ENCODE measurements at places on chromosomes 6 and 20.

GRCh38 chr6:111959766-111960165 is 86.5 kb upstream of the FYN start:
- DNase-seq: no peak

- peak; percentile 0 for DNase-seq
Observed at GRCh38 chr20:12012241-12013222, 94.8 kb downstream of the BTBD3 start.

GRCh38 chr20:53247468-53248103 is 275.4 kb downstream of the TSHZ2 start:
- no peak for DNase-seq

GRCh38 chr6:15791448-15792181 is 128.8 kb upstream of the DTNBP1 start:
- DNase-seq: no peak

DNA sequence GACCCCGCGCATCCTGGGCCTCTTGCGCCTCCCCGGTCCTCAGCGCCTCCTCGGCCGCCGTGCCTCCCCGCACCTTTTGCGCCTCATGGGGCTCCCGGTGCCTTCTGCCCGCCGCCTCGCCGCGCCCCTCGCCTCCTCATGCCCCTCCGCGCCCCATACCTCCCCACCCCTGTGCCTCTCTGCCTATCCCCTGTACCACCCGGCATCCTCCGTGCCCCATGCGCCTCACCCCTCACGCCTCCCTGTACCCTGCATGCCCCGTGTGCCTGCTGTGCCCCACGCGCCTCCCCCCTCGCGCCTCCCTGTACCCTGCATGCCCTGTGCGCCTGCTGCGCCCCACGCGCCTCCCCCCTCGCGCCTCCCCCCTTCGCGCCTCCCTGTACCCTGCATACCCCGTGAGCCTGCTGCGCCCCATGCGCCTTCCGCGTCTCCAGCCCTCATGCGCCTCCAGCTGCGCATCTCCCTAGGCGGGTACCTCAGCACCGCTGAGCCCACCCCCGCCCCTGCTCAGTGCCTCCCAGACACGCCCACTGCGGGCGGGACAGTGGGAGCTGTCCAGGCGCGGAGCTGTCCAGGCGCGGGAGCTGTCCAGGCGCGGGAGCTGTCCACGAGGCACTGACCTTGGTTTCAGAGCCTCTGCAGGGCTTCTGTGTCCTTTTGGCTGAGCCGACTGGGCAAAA is 37.1 kb downstream of the IGF2R start:
- no peak for DNase-seq

DNA sequence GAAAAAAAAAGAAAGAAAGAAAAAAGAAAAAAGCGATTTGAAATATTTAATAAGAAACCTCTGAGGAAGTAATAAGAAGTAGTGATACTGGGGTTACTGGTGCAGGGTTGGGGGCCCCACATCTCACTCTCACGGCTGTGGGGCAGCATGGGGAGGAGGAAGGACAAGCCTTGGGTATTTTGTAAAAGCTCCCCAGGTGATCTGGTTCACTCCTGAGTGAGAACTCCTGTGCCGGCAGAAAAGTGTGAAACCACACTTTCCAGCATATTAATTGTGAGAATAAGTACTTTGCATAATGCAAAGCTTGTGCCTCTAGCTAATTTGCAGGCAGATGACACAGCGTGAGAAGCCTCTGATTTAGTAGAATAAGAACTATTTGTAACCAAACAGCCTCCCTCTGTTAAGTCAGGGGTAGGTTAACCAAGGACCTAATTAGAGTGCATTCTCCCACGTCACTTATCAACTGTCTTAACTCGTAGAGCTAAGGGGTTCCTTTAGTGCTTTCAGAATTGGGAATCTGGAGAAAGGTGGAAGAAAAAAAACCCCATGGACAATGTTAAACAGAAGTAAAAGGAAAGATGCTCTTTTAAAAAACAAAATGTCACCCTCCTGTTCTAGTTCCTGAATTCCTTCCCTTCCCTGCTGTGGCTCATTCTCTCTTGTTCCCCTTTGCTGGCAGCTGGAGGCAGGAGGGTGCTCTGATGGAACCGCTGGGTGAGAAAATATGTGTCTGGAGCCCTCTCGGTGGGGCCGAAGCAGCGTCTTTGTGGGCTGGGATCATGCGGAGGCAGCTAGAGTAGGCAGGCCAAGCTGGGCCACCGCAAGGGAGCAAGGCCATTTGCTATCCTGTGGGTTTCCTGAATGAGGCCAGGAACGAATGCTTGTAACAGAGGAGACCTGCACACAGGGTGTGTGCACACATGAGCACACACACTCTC is 108.7 kb downstream of the FYN start:
- DNase-seq: peak; percentile 62

GRCh38 chr6:28335564-28336283 is at the start of gene ZSCAN31:
ZSCAN31 (minus strand) TSS chr6:28336148; CDS start chr6:28329683, 6,465 bp downstream.
- DNase-seq: peak; percentile 52

DNA sequence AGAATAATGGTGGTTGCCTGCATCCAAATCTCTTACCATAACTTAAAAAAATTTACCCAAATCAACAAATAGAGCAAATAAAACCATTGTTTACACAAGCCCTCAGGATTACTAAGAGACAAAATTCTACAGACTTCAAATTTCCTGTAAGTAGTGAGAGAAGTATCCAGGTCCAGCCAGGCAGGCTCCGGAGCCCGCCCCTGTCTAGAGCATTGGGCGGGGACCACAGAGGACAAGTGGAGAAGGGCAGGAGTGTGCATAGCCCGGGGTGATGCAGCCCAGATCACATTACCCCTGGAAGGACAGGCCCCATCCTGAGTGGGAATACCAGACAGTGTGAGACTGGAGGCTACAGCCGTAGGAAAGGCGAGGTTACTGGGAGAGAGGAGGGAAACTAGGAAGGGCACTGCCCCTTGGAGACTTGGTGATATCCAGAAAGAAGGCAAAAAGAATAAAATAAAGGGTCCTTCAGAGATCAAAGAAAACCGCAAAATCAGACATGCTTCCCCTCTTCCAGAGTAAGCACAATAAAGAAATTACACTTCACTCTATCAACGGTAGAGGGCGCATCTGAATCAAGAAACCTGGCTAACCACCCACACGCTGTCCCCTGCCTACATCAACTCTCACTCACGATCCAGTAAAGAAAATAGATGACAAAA is 26.6 kb downstream of the RIN2 start:
- DNase-seq: peak; percentile 21

DNA sequence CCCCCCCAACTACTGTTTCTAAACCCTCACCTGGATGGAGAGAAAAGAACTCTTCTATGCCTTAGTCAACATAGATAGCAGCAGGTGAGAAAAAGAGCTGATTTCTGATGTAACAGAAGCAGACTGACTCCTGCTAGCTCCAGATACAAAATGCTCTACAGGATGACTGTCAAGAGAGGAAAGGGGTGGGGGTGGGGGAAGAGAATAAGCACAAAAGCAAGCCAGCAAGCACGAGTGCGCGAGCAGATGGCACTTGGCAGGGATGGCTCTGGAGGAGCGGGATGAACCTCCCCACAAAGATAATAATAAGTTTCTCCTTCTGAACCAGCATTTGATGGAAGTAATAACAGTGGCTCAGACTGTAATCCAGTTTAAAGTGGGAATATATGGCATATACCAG is 45.6 kb upstream of the SPDEF start:
- DNase-seq: no peak

- no peak for DNase-seq
Observed at GRCh38 chr6:147285087-147285855, 81.1 kb downstream of the STXBP5 start.

DNA sequence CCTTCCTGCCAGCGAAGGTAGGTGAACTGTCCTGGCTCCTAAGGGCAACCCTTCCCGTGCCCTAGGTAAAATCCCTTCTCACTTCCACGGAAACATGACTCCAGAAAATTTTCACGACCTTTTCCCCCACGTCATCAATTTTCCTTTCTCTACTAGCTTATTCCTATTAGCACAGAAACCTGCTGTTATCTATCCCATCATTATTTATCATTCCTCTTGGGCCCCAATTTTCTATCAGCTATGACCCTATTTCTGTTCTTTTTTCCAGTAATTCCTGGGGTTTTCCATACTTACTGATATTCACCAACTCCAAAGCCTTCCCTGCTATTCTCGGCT is 23.8 kb upstream of the GCM1 start:
- no peak for DNase-seq

GRCh38 chr6:4084444-4085331 is 5.8 kb upstream of the FAM217A start:
- DNase-seq: no peak

GRCh38 chr20:23161968-23162696 is 76.0 kb upstream of the CD93 start:
- no peak for DNase-seq

GRCh38 chr6:135870722-135871121 is 19.2 kb downstream of the PDE7B start:
- no peak for DNase-seq

DNA sequence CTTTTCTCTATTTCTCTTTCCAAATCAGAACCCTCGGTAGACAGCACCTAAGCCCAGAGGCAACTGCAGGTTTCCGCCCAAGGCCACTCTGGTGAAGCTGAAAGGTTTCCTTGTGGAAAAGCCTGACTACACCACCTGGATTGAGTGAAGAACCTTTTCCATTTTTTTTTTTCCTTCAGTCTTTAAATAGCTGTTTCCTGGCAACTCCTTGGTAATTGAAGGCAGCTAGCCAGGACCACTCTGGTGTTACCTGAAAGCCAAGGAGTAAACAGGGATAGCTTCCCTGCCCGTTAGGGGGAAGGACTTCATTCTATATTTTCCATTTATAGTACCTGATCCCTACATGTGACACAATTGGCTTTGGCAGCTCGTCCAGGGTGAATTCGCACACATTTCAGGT is 1238.4 kb downstream of the GRIK2 start:
- DNase-seq: no peak

- no peak for DNase-seq
Observed at GRCh38 chr6:96234444-96234843, 218.7 kb downstream of the FUT9 start.

GRCh38 chr6:47789553-47789952 is 7.7 kb downstream of the OPN5 start:
- DNase-seq: no peak

- no peak for DNase-seq
Observed at GRCh38 chr6:143961886-143962878, 45.9 kb downstream of the PLAGL1 start.

DNA sequence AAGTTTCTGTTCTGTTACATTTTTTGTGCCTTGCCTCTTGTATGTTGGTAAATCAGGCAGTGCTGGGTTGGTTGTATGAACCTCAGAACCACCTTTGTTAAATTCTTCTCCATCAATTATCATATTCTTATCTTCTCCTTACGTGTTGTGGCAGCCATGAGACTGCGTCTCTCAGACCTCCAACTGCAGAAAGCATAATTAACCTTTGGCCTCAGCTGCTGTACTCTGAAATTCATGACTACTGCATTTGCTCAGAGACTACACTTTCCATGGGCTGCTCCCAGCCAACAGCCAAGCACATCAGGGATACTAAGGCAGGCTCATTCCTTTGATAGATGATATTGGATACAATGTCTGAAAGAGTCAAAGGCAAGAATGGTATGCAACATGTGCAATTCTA is 15.1 kb upstream of the SNX3 start:
- DNase-seq: no peak

- no peak for DNase-seq
Observed at GRCh38 chr6:89927791-89928550, 33.7 kb downstream of the GJA10 start.

GRCh38 chr20:10012464-10012863 is 22.3 kb upstream of the ANKEF1 start:
- no peak for DNase-seq

DNA sequence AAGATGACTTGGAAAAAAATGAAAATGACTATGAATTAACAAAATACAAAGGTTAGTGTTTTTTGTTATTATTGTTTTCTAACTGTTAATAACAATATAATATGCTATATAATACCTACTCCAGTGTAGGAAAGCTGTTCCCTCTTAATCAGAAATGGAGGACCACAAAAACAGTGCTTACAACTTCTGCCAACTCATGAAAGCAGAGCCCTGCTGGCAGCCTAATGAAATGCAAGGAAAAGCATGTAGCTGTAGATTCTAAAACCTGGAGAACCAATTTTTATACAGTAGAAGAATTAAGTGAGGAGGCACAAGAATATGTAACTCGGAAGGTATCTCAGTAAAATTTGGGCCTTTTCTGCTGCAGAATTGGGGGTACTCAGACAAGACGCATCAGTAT is 29.4 kb downstream of the PHIP start:
- no peak for DNase-seq

DNA sequence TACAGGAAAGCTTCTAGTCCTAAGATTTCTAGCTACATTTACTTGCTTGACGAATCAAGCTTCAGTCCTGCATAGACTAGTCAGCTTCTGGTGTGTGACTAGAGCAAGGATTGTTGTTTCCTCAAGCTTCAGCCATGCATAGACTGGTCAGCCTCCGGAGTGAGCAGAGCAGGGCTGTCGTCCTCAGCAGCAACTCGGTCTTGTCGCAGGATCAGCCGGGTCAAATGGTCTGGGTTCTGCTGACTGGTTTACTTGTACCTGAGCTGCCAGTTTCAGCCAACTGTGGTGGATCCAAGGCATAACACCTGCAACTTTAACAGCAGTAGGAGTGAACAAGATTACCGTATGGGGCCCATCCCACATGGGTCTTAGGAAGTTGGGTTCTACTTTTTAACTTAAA is 10.8 kb upstream of the GMPR start:
- DNase-seq: no peak

GRCh38 chr6:27806981-27807440 is 105.2 kb downstream of the OR2B2 start:
- no peak for DNase-seq

GRCh38 chr20:13868331-13868730 is 83.5 kb downstream of the NDUFAF5 start:
- DNase-seq: no peak

DNA sequence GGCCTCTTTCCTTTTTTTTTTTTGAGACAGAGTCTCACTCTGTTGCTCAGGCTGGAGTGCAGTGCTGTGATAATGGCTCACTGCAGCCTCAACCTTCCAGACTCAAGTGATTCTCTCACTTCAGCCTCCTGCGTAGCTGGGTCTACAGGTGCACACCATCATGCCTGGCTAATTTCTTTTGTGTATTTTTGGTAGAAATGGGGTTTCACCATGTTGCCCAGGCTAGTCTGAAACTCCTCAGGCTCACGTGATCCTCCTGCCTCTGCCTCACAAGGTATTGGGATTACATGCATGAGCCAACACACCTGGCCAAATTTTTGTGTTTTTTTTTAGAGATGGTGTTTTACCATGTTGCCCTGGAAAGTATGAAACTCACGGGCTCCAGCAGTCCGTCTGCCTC is 29.3 kb downstream of the SRC start:
- no peak for DNase-seq

- no peak for DNase-seq
Observed at GRCh38 chr6:32427218-32427617, 12.5 kb upstream of the HLA-DRA start.

- no peak for DNase-seq
Observed at GRCh38 chr6:116351101-116351500, 19.6 kb upstream of the DSE start.

- DNase-seq: no peak
Observed at GRCh38 chr6:36095497-36096391, 34.6 kb upstream of the MAPK13 start.

- DNase-seq: no peak
Observed at GRCh38 chr20:3472105-3472504, 1.3 kb downstream of the ATRN start.

- DNase-seq: no peak
Observed at GRCh38 chr6:747921-748320, 55.0 kb upstream of the EXOC2 start.
